ENCODE measurements at places on chromosomes 2 and 18. TPM values are rescaled to one million over a fixed set of nuclear protein-coding genes. Genes with fewer than 3 reads are reported as not detected.

UPP2 gene
- total RNA-seq, result not detected

CYP27C1 gene
- total RNA-seq, result not detected

ITPRIPL1 gene
- total RNA-seq, result 4.7 TPM

MRPS9 gene
- total RNA-seq, result 23.8 TPM

RNF125 gene
- total RNA-seq, result 4.8 TPM

PSMA8 gene
- not detected for total RNA-seq

MYO5B gene
- 0.31 TPM for total RNA-seq

COL4A4 gene
- total RNA-seq, result under 0.01 TPM

TRMT61B gene
- total RNA-seq, result 13.5 TPM

CDK5R2 gene
- total RNA-seq, result not detected

TANC1 gene
- total RNA-seq, result 123 TPM

CRYBA2 gene
- total RNA-seq, result not detected

C2orf78 gene
- not detected for total RNA-seq

ANKRD30BL gene
- total RNA-seq, result not detected

ACTG2 gene
- total RNA-seq, result not detected

PASK gene
- 5.4 TPM for total RNA-seq

RGPD8 gene
- 5.2 TPM for total RNA-seq

SERPINB4 gene
- not detected for total RNA-seq

KCNK3 gene
- not detected for total RNA-seq

SMC6 gene
- 18.1 TPM for total RNA-seq

ANO7 gene
- total RNA-seq, result 0.32 TPM

ITGB6 gene
- not detected for total RNA-seq

CSRNP3 gene
- under 0.01 TPM for total RNA-seq

CLHC1 gene
- 2.4 TPM for total RNA-seq

KATNAL2 gene
- total RNA-seq, result 0.76 TPM

RFTN2 gene
- total RNA-seq, result 7.8 TPM

CCDC102B gene
- 13.8 TPM for total RNA-seq

HOXD9 gene
- 10.7 TPM for total RNA-seq

ARHGEF33 gene
- total RNA-seq, result 0.16 TPM

RAPGEF4 gene
- total RNA-seq, result 11.8 TPM

COL6A3 gene
- total RNA-seq, result 29.8 TPM

TRIM43 gene
- not detected for total RNA-seq

Data from bladder microvascular endothelial cell (primary cell).